ENCODE measurements at places on chromosomes 12 and 14.

DNA sequence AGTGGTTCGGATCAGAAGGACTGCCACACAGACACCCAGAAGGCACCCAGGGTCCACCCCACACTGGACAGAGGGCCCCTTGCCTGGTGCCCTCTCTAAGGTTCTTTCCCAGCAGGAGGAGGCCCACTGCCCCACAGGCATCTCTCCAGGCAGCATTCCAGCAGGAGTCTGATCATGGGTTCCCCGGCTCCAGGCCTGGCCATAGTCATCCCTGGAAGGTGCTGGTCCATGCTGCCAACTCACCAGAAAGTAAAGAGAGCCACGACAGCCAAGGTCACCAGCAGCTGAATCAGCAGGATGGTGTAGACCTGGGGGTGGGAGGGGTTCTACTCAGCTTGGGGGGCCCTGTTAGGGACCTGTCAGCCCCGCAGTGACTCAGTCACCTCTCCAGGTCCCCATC lies 6.4 kb downstream of the FAIM2 start:
- DNase-seq, result no peak

DNA sequence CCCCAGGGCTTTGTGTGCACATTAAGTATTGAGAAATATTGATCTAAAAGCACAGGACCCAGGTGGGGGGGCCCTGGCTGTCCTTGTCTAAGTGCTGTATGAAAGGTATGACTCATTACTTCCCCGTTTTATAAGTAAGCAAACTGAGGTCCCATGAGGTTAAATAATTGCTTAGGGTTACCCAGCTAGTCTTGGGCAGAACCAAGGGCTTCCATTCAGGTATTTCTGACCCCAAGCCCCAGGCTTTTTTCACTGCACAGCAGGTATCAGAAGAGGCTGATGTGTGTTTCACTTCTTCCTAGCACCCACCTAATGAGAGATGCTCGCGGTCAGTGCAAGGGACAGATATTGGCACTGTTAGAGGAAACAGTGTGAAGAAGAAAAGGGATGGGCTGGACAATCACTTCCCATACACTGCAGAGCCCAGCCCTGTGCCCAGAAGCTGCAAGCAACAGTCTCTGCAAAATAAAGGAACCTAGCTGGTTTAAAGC lies 4.7 kb upstream of the TC2N start:
- peak; percentile 17 for DNase-seq

DNA sequence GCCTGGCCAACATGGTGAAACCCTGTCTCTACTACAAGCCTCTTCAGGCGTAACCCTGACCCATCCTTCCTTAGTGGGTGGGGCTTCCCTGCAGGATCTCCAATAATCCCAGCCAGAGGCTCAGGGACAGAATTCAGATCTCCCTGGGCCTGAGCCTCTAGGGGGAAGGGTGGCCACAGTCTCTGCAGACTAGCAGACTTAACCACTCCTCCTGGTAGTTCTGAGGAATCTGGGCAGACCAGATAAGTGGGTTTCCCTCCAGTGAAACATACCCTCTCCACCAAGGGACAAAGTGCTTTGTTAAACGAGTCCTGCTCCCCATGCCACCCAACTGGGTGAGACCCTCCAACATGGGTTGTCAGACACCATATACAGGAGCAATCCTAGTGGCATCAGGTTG lies 36.6 kb upstream of the TRIM9 start:
- DNase-seq, result no peak

GRCh38 chr14:32724867-32725471 lies 213.7 kb upstream of the NPAS3 start:
- DNase-seq, result no peak

- DNase-seq, result no peak
These were observed 1327.7 kb upstream of the SEL1L start for GRCh38 chr14:82861313-82861712.

DNA sequence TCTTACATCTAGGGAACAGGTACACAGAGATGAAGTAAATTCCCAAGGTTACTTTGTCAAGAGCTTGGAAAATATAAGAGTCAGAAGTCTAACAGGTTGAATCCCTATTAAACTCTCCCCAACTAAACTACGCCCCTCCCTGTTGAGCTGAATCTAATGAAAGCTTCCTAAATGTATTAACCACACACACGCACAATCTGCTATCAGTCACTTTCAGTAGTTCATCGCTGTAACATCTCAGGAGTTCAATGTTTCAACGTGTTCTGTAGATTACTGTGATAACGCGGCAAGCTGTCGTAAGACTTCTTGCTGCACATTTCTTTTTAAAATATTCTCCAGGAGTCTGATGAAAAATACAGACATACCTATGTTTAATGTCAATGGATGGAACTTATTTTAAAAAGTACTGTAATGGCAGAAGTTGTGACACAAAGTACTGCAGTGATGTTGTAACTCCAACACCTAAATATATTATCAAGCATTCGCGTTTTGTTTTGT lies 612 bp upstream of the SLC25A3 start:
- DNase-seq, result peak; percentile 16

- DNase-seq, result no peak
These were observed 1.9 kb downstream of the NKX2-1 start for GRCh38 chr14:36518031-36518585.

DNA sequence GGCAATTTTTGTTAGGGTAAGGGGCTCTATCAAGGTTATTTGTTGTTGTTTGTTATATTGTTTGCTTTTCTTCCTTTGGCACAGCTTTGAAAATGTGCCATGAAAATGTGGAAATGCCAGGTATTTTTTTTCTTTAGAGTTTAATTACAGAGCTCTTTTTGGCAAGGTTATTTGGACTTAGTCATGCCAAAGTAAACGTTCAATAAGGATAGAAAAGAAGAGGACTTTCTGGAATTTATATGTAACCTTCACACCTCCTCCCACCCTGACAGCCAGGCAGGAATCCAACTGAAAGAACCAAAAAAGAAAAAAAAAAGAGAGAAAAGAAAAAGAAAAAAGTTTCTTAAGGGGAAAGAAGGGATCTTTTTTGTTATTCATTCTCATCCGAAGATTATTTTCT lies 217.8 kb downstream of the KITLG start:
- DNase-seq, result no peak

GRCh38 chr12:60977966-60978365 lies 1282.2 kb upstream of the USP15 start:
- no peak for DNase-seq

GRCh38 chr12:83121897-83122622 lies 435.4 kb downstream of the TMTC2 start:
- DNase-seq, result no peak

DNA sequence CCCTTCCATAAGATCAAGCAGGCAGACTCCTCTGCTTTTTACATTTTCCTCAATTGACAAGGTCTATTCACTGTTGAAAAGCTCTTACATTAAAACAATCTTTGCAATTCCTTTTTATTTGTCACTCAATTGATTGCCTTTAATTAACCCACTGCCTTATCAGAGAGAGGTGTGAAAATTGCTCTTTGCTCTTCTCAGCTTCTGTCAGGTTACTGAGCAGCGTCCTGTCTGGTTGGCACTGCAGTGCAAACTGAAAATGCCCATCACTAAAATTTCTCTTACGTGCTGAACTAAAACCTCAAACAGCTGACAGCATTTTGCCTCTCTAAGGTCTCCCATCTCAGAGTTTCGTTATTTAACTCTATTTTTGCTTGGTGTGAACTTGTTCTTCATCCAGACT lies 504.1 kb upstream of the ATXN7L3B start:
- no peak for DNase-seq

- no peak for DNase-seq
These were observed 3.3 kb downstream of the DLK1 start for GRCh38 chr14:100729982-100730381.

- no peak for DNase-seq
These were observed 209.2 kb downstream of the C12orf75 start for GRCh38 chr12:105539735-105540134.

- no peak for DNase-seq
These were observed 11.0 kb upstream of the SUSD6 start for GRCh38 chr14:69600304-69600891.

DNA sequence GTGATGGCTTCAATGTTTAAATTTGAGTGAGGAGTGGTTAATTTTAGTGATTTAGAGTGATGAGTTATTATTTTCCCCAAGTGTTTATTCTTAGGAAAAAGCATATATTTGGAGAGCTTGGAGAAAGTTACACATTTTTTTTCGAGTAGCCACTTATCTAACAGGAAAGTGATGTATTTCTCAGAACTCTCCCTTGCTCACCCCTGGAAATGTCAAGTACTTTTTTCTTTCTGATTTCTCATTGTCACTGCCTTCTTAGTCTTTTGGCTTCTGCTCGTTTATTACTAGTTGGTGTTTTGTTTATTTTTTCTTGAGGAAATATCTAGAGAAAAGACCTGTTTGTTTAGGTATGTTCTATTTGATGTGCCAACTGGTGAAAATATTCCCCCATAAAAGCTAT lies 58.8 kb downstream of the AEBP2 start:
- DNase-seq, result no peak

- no peak for DNase-seq
These were observed 613.7 kb downstream of the DIO2 start for GRCh38 chr14:79597566-79597965.

GRCh38 chr14:88667555-88668273 lies 104.9 kb downstream of the ZC3H14 start:
- DNase-seq, result peak; percentile 85

- no peak for DNase-seq
These were observed 139.1 kb downstream of the SOX5 start for GRCh38 chr12:23810329-23810902.

- DNase-seq, result no peak
These were observed 105.7 kb downstream of the PDE3A start for GRCh38 chr12:20474016-20474415.

DNA sequence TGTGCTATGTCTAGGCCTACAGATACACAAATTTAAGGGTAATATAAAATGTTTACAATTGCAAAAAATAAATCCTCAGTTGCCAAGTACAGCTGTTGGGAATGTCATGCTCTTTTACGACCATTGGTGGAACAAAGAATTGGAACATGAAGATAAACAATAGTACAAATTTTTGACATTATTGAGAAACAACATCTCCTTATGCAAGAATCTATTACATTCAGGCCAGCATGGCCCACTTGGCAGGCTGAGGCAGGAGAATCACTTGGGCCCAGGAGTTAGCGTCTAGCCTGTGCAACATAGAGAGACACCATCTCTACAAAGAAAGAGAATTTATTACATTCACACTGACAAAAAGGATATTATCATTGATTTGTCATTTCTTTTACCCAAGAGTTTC lies 135.9 kb upstream of the NTF3 start:
- no peak for DNase-seq

GRCh38 chr12:54463034-54463433 lies 10.4 kb downstream of the GTSF1 start:
- peak; percentile 92 for DNase-seq

GRCh38 chr12:43501703-43502102 lies 50.3 kb downstream of the ADAMTS20 start:
- no peak for DNase-seq

DNA sequence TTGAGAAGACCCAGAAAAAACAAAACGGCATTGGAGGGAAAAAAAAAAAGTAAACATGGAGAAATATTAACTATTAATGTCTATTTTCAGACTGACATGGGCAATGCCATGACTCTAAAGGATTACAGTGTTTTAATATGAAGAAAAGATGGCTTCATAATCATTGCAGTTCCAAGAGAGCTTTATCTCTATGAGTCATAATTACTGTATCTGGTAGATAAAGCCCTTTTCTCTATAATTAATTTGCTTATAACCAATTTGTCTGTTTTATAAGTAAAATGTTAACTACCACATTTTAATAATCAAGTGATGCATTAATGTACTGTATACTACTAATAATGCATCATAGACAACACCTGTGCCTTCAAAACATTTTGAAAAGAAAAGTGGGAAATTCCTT lies 59.7 kb downstream of the CLIP1 start:
- DNase-seq, result no peak

DNA sequence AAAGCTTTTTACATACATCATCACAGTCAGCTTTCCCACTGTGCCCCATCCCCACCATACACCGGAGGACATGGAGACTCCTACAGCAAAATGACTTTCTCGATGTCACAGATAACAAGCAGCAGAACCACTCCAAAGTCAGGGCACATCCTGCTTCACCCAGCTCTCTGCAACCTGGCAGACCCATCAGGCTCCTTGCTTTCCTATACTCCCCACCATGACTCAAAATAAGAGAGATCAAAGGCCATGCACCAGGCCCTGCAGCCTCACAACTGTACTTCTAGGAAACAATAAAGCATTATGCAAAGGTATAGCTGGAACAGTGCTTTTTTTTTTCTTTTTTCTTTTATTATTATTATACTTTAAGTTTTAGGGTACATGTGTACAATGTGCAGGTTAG lies 187.4 kb downstream of the DPF3 start:
- DNase-seq, result no peak

GRCh38 chr14:38290601-38291188 lies 34.8 kb upstream of the CLEC14A start:
- DNase-seq, result no peak

DNA sequence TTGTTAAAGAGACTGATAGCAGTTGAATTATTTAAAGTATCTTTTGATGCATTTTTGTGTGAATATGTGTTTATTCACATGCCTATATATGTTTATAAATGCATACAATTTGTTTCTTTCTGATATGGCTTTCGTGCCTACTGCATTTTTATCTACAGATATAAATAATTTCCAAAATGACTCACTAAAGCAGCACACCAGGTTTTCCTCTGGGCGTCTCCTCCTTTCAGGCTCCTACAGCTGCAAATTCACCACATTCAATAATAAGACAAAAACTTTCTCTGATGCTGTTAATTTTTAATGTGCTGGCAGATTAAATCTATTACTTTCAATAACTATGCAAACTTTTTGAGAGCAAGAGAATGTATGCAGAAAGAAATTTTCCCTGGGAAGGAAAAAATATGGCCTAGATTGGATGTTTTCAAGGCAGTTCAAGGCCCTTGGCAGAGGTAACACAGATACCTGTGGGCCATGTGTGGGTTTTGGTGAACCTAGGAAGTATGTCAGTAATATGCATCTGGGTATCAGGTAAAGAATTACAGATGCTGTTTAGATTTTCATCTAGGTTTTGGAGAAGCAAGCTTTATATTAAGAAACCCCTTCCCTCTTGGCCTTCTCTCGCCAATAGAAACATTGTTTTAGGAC lies 381.8 kb downstream of the EGLN3 start:
- DNase-seq, result no peak

DNA sequence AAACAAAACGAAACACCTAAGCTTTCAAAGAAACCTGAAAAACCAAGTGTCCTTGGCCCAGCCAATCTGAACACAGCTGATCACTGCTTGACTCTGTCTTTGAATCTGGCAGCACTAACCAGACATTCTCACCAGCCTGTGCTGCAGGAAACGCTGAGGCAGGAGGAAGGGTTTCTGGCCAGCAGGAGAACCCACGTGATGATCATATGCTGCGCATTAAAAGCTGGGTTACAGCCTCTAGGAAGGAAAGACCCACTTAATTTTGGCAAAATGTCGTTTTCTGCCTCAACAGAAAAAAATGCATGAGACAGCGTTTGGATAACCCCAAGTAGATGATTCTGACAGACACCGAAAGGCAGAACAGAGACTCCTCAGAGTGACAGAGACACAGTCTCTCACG lies 9.8 kb downstream of the APPL2 start:
- peak; percentile 61 for DNase-seq

Measured in suppressor macrophage treated with lipopolysaccharide for 4 hours (primary cell).